ENCODE measurements at places on chromosomes 6 and 20.

- no peak for DNase-seq
Measured at GRCh38 chr20:32959351-32960221, 44.6 kb downstream of the SUN5 start.

DNA sequence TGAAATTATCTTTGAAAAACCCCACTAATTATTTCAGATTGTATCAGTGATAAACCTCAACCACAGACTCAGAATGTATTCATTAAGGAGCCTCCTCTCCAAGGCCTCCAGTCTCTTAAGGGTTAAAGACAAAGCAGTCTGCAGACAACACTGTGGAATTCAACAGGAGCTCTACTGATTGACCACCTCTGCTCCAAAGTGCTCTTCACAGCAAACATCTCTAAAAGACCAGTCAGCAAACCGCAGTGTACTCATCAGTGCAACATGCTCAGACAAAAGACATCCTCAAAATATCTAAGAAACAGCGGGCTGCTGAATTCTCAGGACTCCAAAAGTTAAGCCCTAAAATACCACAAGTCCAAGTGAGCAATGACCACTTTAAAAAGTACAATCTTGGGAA lies 42.0 kb downstream of the UQCC1 start:
- DNase-seq, result no peak

GRCh38 chr6:157653521-157653920 lies 169.5 kb upstream of the SNX9 start:
- DNase-seq, result no peak

- no peak for DNase-seq
Measured at GRCh38 chr6:23213193-23213592, 643.8 kb downstream of the HDGFL1 start.

GRCh38 chr20:46573788-46574584 lies 23.5 kb upstream of the OCSTAMP start:
- DNase-seq, result no peak

GRCh38 chr6:111531185-111531584 lies 48.2 kb upstream of the REV3L start:
- no peak for DNase-seq

GRCh38 chr6:121285041-121285440 lies 49.2 kb downstream of the TBC1D32 start:
- no peak for DNase-seq

GRCh38 chr6:150200428-150201100 lies 57.7 kb downstream of the PPP1R14C start:
- DNase-seq, result no peak

DNA sequence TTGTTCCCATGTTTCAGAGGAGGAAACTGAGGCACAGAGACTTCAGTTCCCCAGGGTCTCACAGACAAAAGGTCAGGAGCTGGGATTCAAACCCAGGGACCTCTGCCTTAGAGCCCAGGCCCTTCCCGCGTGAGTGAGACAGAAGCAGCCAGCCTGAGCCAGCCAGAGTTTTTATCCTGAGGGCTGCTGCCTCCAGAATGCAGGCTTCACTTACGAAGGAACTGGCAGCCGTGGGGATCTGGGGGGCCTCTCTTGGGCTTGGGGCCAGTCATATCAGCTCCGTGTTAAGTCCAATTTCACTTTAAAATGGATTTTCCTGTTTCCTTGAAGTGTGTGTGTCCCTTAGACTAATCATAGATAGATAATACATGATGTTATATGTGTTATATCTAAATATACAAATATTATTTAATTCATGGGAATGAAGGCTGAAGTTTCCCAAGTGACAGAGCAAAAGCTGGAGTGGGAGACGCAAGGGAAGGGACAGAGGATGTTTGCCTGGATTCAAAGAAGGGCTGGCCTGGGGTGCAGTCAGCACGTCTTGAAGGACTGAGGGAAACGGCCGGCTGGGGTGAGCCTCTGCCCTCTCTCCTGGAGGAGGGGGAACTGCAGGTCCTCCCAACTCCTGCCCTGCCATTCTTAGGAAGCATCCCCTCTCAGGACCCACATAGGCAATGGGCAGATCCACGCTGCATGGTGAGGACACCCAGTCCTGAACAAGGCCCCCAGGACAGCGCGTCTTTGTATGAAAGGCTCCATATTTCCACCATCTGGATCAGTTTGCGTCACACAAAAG lies 320.1 kb downstream of the CDH4 start:
- DNase-seq, result no peak

- no peak for DNase-seq
Measured at GRCh38 chr6:68635706-68636513, 828 bp downstream of the ADGRB3 start.

DNA sequence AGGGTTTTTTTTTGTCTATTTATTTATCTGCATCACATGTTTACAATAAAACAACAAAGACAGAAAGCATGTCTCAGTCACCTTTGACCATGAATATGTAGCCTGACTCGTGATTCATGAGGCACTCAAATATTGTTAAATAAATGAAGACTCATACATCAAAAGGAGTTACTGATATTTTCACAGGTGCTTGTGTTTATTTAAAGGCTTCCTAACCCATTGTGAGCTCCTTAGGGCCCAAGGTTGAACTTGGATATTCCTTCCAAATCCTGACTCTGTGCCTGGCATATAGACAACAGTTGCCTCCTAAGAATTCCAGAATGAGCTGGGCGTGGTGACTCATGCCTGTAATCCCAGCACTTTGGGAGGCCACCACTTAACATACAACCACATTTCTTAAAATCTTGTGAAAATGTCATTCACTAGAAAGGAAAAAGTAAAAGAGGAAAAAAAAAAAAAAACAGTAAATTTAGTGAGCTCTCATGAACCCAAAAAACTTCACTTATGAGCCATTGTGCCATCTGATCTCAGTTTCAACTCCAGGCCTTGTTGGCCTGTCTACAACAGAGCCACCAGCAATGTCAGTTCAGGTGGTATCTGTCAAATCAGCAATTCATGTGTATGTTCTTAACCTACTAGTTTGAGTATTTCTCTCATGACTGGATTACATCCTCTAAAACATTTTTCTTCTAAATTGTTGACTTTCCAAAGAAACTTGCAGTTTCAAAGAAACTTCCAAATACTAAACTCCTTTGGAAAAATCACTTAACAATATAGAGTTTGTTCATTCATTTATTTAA lies 162.7 kb upstream of the MARCKS start:
- no peak for DNase-seq

DNA sequence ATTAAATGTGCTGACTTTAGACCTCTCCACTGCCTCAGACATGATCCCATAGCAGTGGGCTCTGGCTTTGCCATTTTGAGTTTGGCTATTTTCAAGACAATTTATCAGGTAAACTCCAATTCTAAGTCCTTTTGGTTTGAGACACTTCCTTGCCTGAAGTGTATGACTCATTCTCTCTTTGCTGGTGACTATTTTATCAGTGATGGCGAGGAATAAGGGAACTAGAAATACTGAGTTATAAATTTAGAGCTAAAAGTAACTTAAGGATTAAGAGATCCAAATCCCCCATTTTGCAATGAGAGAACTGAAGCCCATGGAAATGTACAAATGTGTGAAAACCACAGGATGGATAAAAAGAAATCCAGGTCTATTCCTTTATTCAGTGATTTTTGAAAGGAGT lies 30.9 kb upstream of the CD83 start:
- no peak for DNase-seq

DNA sequence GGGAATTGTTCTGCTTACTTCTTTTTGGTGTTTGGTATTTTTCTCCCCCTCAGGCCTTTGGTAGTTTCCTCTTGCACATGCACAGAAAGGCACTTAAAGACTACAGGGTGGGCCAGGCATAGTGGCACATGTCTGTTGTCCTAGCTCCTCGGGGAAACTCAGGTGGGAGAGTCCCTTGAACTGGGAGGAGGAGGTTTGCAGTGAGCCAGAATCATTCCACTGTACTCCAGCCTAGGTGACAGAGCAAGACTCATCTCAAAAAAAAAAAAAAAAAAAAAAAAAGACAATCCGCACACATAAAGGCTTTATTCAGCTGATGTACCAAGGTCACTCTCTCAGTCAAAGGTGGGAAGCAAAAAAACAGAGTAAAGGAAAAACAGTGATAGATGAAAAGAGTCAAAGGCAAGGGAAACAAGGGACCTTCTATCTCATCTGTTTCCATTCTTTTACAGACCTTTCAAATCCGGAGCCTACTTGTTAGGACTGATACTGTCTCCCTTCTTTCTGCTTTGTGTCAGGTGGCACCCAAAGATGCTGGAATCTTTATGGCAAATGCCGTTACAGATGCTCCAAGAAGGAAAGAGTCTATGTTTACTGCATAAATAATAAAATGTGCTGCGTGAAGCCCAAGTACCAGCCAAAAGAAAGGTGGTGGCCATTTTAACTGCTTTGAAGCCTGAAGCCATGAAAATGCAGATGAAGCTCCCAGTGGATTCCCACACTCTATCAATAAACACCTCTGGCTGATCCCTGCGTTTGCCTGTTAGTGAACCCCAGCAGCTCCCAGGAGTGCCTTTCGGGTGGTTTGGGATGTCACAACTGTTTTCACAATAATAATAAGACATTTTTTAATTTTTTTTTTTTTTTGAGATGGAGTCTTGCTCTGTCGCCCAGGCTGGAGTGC lies 9.3 kb downstream of the DEFB123 start:
- no peak for DNase-seq

DNA sequence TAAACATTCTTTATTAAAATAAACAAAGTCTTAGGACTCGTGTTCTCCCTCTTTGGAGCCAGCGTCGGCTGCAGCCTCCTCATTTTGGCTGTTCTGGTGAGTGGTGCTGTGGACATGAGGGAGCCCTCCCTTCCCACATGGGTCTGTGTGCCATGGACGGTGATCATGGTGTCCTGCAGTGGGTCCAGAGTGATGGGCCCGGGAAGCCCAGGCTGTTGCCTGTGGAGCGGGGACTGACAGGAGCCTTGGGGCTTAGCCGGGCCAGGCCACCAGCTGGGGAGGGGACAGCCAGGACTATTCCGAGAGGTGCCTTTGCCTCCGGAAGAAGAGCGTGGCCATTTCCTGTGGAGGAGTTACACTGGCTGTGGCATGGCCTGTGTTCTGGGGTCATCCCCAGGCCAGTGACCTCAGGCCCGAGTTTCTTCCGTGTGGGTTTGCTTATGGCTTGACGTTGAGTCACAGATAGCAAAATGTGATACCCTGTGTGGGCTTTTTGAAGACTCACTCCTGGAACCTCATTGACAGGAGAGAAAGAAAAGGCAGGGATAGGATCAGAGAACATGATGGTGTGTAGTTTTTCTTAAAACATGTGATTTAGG lies 153.4 kb downstream of the DTNBP1 start:
- no peak for DNase-seq

GRCh38 chr6:105900125-105900937 lies 185.8 kb upstream of the PRDM1 start:
- DNase-seq, result peak; percentile 52

GRCh38 chr6:21856844-21857243 lies 263.3 kb downstream of the SOX4 start:
- no peak for DNase-seq

DNA sequence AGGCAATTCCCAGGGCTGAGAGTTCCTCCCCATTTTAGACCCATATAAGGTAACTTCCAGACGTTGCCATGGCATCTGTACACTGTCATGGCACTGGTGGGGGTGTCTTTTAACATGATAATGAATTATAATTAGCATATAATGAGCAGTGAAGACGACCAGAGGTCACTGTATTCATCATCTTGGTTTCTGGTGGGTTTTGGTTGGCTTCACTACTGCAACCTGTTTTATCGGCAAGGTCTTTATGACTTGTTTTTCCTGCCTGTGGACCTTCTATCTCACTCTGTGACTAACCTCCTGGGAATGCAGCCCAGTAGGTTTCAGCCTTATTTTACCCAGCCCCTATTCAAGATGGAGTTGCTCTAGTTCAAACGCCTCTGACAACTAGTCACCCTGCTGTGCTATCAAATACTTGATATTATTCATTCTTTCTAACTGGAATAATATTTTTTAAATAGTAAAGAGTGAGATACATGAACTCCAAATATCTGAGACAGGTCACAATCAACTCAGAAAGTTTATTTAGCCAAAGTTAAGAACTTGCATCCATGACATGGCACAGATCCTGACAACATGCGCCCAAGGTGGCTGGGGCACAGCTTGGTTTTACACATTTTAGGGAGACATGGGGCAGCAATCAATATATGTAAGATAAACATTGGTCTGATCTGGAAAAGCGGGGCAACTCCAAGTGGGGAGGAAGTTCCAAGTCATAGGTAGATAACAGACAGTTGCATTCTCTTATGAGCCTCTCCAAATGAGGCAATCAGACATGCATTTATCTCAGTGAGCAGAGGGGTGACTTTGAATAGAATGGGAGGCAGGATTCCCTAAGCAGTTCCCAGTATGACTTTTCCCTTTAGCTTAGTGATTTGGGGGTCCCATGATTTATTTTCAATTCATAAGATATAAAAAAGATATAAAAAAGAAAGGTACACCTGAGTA lies 1.2 kb upstream of the UFL1 start:
- no peak for DNase-seq

DNA sequence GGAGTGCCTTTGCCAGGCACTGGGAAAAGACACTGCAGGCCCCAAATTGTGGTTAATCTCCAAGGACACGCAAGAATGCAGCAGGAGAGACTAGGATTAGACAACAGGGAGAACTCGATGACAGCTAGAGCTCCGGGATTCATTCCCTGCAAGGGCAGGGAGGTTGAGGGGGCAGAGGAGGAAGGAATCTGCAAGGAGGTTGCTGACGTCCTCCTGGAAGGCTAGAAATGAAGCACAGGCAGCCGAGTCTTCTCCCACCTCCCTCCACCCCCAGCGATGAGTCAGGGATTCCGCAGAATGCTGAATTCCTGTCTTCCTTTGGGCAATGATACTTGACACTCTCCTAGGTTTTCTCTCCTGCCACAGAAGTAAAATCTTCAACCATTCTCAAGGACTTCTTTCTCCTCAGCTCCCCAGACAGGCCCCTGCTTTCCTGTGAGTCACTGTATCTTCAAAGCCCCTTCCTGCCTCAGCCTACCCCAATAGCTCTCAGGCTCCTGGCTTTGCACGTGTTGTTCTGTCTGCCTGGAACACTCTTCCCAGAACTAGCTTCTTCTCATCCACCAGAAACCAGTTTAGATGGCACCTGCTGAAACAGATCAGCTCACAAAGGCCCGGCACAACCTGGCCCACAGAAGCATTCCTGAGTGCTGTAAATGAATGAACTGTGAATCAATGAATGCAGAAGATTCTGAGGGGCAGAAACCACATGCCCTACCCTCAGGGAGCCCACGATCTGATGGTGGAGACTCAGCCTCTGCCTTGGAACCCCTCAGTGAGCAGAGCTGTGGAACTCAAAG lies 85.6 kb downstream of the MRPL14 start:
- no peak for DNase-seq

DNA sequence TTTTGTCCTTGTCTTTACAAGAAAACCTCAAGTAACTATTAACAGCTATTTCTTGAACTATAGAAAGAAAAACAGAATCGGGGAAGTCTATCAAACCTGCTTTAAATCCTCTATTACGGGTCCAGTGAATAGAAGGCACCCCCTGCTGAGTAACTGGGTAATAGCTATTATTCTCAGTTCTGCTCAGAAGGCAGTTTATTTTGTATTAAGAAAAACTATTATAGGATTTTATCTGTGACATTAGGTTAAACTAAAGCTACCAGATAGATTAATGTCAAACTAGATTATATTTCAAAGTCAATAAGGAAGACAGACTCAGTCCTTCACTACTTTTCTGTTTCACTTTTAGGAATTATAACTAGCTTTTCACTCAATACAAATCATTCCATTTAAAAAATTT lies 93.7 kb downstream of the DST start:
- DNase-seq, result no peak

All from stimulated activated CD8-positive, alpha-beta memory T cell treated with anti-CD3 and anti-CD28 coated beads, Interleukin-7, amount 100 ng/mL, for 48 hours (primary cell).